ENCODE measurements at places on chromosomes 12 and 14. TPM values are rescaled to one million over a fixed set of nuclear protein-coding genes. Genes with fewer than 3 reads are reported as not detected.

ERP27 gene
- 0.37 TPM for total RNA-seq

ZFYVE1 gene
- total RNA-seq: 19.3 TPM

SPTB gene
- total RNA-seq: not detected

GPHB5 gene
- total RNA-seq: not detected

PMEL gene
- total RNA-seq: 0.44 TPM

CLEC12A gene
- not detected for total RNA-seq

CLEC7A gene
- total RNA-seq: not detected

RGS6 gene
- not detected for total RNA-seq

PIK3C2G gene
- not detected for total RNA-seq

KLHL33 gene
- not detected for total RNA-seq

CLEC4C gene
- not detected for total RNA-seq

PCED1B gene
- total RNA-seq: not detected

TM7SF3 gene
- 32.6 TPM for total RNA-seq

MAP1LC3B2 gene
- 0.24 TPM for total RNA-seq
